ENCODE measurements at places on chromosomes 12 and 14.

- DNase-seq: no peak
Measured at GRCh38 chr14:33465846-33466700, 484.8 kb downstream of the EGLN3 start.

- no peak for DNase-seq
Measured at GRCh38 chr14:91127401-91127801, 13.5 kb downstream of the DGLUCY start.

- DNase-seq: no peak
Measured at GRCh38 chr14:95432144-95433093, 84.0 kb downstream of the SYNE3 start.

- no peak for DNase-seq
Measured at GRCh38 chr14:105050551-105050897, 14.7 kb downstream of the GPR132 start.

- DNase-seq: no peak
Measured at GRCh38 chr12:88866881-88867280, 286.6 kb upstream of the KITLG start.

DNA sequence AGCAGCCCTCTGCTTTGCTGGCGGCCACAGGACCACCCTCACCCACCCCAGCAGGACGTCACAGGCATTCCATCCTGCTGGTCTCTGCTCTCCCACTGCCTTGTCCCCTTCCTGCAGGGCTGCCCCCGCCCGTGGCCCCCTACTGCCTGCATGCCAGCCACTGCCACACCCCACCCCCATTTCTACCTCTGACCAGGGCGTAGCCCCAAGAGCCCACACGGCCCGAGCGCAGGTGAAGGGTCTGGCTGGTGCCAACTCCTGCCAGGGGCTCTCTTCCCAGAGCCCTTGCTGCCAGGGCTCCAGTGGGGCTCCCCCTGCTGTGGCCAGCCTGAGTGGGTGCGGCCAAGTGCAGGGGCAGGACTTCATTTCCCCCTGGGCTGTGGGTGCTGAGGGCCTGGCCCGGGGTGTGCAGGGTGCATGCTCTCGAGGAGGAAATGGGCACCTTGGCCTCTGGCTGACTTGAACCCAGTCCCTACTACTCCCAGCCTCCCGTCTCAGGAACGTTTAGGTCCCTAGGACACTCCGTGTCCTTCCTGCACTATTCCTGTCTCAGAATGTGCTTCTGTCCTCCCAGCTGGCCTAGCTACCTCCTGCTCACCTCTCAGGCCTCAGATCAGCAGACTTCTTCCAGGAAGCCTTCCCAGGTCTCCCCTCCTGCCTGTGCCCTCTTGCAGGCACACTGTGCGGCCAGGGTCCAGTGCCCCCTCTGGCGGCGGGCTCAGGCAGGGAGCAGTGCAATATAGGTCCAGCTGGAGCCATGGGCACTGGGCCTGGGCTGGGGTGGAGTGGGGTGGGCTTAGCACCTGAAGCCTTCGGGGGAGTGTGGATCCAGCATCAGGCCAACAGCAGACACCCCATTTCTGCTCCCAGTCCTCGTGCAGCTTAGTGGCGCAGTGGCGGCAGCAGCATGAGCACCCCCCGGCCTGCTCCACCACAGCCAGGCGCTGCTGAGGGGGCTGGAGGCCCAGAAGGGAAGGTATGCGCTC, 1.4 kb downstream of the LBHD2 start:
- DNase-seq: no peak

GRCh38 chr14:76772300-76773187, 11.3 kb downstream of the VASH1 start:
- no peak for DNase-seq

- DNase-seq: peak; percentile 28
Measured at GRCh38 chr12:57175428-57176138, 28.2 kb upstream of the LRP1-AS start.

DNA sequence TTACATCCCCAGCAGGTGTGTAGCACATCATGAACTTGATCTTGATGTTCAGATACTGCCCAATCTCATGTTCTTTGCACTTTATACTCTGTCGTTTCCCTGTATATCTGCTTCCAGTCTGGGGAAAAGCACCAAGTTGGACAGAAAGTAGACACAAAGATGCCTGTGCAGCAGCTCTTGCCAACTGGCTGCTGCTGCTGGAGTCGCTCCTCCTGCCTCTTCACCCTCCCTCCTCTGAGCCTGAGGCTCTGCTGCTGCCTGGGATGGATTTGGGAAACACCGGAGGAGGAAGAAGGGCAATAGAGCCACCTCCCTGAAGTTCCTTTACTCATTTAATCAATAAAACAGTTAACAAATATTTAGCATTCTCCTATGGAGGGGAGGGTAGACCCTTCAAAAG, 32.4 kb downstream of the ADCK1 start:
- DNase-seq: no peak

DNA sequence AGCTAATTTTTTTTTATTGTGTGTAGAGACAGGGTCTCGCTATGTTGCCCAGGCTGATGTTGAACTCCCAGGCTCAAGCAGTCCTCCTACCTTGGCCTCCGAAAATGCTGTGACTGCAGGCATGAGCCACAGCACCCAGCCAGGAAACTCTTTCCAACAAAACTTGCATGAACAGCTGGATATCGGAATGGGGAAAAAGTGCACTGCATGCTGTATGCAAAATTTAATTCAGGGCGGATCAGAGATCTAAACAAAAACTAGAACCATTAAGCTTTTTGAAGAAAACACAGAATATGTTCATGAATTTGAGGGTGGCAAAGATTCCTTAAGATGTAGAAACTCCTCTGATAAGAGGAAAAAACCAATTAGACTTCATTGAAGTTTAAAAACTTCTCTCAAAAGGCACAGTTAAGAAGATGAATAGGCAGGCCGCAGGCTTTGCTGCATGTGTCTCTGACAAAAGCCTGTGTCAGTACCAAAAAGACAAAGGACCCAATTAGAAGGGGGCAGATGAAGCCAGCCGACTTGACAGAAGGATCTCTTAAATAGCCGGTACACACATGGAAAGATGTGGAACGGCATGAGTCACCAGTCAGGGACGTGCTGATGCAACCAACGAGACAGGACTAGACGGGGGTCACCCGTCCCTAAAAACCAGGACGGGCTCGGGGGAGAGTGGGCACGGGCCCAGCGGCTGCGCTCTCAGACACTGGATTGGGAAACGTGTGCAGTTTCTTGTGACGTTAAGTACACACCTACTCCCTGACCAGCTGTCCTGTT, 34.8 kb upstream of the MMP17 start:
- DNase-seq: no peak

GRCh38 chr14:105962532-105962931, 436.1 kb downstream of the TMEM121 start:
- DNase-seq: no peak

DNA sequence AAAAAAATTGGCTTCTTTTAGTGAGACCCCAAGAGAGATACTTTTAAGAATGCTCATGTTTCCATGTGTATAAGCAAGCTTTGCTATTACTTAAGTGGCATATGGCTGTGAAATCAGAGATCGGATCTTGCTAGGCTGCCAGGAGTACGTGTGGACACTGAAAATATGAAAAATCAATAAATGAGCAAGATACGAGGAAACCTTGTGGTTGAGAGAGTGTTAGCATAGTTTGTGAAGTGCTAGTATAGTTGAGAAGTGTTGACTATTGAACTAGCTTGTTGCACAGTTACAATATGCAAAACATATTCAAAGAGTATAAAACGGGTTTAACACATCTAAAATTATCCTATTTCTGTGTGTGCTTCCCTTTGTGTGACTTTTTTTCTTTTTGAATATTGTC, 230.9 kb upstream of the NOVA1 start:
- no peak for DNase-seq

GRCh38 chr14:87312169-87312893, 680.7 kb downstream of the GALC start:
- no peak for DNase-seq
